Cardiac muscle cell (in vitro differentiated cells and primary cell): ENCODE measurements at places on chromosomes 2 and 18. TPM values are rescaled to one million over a fixed set of nuclear protein-coding genes. Genes with fewer than 3 reads are reported as not detected.

DNA sequence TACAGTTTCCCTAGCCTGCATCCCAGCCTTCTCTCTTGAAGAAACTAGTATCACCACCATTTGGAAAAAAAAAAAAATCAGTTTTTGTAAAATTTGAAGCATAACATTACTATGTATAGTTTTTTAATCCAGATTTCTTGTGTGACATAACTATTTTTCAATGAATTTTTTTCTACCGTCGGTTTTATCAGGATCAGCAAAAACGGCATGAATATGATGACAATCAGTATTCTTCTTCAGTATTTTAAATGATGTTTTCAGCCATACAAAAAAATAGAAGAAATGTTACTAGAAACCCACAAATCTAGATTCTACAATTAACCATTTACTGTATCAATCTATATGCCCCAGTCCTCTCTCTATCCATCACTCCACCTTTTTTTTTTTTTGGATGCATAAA, 103.9 kb downstream of the MGAT5 start:
- peaks cover 5% of the 10 kb centered on the region for H3K36me3 ChIP-seq
- no peak for DNase-seq
- no peaks in the 10 kb centered on the region for H3K27me3 ChIP-seq
- peaks cover 12% of the 10 kb centered on the region for H3K4me1 ChIP-seq
- H3K4me3 ChIP-seq: no peak overlapping the region
- no peak overlapping the region for H3K27ac ChIP-seq

DNA sequence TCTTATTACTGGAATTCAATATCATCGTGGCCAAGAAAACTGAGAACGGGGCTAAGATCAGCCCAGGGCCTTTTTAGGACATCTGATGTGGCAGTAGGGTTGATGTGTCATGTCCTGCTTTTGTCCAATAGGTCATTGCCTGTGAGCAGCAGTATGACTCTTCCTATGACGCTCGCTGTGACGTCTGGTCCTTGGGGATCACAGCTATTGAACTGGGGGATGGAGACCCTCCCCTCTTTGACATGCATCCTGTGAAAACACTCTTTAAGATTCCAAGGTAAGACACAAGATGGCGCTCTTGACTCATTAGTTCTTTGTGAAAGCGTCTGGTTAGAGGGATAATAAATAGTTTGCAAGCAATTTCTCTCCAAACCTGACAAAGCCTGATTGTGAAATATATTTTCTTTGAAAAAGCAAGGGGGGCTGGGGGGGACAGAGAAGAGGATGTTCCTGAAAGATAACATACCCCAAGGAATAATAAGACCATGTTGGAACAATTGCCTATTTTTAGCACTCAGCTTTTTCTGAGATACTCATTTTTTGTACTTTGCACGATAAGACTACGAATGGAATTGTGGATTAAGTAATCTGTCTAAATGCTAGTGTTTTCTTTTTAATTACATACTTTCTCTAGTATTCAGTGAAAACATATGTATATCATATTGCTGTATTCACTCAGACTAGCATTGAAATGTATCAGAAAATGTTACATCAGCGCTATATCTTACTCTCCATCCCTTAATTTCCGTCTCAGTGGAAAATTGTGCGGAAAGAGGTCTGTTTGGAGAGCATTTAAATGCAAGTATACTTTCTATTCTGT, 58.1 kb downstream of the MYO3B start:
- H3K27ac ChIP-seq: no peak overlapping the region
- H3K36me3 ChIP-seq: no peaks in the 10 kb centered on the region
- H3K4me3 ChIP-seq: no peak overlapping the region

- no peak overlapping the region for H3K4me3 ChIP-seq
- H3K4me1 ChIP-seq: no peaks in the 10 kb centered on the region
- no peaks in the 10 kb centered on the region for H3K36me3 ChIP-seq
- H3K27me3 ChIP-seq: no peaks in the 10 kb centered on the region
- no peak for DNase-seq
Measured at GRCh38 chr2:168789776-168790175, 12.7 kb upstream of the NOSTRIN start.

GRCh38 chr2:170214309-170214948, 36.5 kb downstream of the MYO3B start:
- no peak overlapping the region for H3K4me3 ChIP-seq
- DNase-seq: no peak
- H3K36me3 ChIP-seq: no peaks in the 10 kb centered on the region
- no peaks in the 10 kb centered on the region for H3K4me1 ChIP-seq
- no peak overlapping the region for H3K27ac ChIP-seq
- H3K27me3 ChIP-seq: no peaks in the 10 kb centered on the region

- DNase-seq: no peak
- no peaks in the 10 kb centered on the region for H3K27me3 ChIP-seq
- no peak overlapping the region for H3K27ac ChIP-seq
- no peaks in the 10 kb centered on the region for H3K4me1 ChIP-seq
Measured at GRCh38 chr2:82478641-82479040, 1980.4 kb downstream of the SUCLG1 start.

DNA sequence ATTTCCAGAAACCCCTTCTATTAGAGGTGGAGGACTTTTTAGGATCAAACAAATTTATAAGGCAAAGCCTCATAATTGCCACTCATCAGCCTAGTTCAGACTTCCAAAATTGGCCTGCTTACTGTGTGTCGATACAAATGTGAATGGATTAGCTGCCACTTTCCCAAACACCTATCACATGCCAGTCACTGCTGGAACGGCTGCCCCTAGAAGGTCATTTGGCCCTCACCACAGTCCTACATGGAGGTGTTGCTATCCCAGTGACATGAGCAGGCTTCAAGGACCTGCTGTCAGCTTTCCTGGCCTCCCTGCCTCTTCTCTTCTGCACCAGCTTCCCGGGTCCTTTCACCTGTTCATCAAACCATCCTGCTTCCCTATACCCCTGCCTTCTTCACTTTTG, 279.2 kb upstream of the SKOR2 start:
- DNase-seq: no peak
- no peaks in the 10 kb centered on the region for H3K4me1 ChIP-seq
- peaks cover 10% of the 10 kb centered on the region for H3K27me3 ChIP-seq
- H3K4me3 ChIP-seq: no peak overlapping the region

- no peaks in the 10 kb centered on the region for H3K36me3 ChIP-seq
- H3K27ac ChIP-seq: no peak overlapping the region
- DNase-seq: no peak
- H3K27me3 ChIP-seq: no peaks in the 10 kb centered on the region
Measured at GRCh38 chr18:65411061-65411460, 339.8 kb upstream of the CDH7 start.

GRCh38 chr2:158112992-158113391, 11.3 kb downstream of the UPP2 start:
- H3K27me3 ChIP-seq: no peaks in the 10 kb centered on the region
- no peaks in the 10 kb centered on the region for H3K4me1 ChIP-seq
- no peak for DNase-seq
- H3K36me3 ChIP-seq: no peaks in the 10 kb centered on the region
- no peak overlapping the region for H3K27ac ChIP-seq
- H3K4me3 ChIP-seq: no peak overlapping the region

- no peak overlapping the region for H3K4me3 ChIP-seq
- peaks cover 4% of the 10 kb centered on the region for H3K4me1 ChIP-seq
- H3K36me3 ChIP-seq: peaks cover 13% of the 10 kb centered on the region
Measured at GRCh38 chr2:238063414-238064189, 2.8 kb downstream of the SCLY start.

- H3K36me3 ChIP-seq: no peaks in the 10 kb centered on the region
- DNase-seq: no peak
- no peak overlapping the region for H3K4me3 ChIP-seq
- no peak overlapping the region for H3K27ac ChIP-seq
Measured at GRCh38 chr2:156918410-156918809, 339.1 kb upstream of the GALNT5 start.

DNA sequence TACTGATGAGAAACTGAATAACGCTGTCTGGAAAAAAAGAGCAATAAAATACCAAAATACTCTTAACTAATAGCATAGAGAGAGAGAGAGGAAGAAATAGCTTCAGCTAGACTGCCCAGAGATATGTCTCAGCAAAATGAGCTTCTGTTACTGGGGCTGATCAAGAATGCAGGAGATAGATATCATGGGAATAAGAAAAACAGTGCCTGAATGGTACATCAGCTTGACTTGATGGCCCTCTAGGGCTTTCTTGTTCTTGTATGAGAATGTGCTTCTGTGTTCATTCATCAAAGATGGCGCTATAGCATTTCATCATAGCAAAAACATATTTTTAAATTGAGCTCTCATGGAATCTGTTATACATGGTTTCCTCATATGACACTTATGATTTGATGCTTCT, 151.2 kb downstream of the CALCRL start:
- no peak for DNase-seq
- H3K27me3 ChIP-seq: no peaks in the 10 kb centered on the region
- H3K36me3 ChIP-seq: no peaks in the 10 kb centered on the region
- no peaks in the 10 kb centered on the region for H3K4me1 ChIP-seq

GRCh38 chr2:132549935-132550670, 119.9 kb downstream of the LYPD1 start:
- H3K36me3 ChIP-seq: no peaks in the 10 kb centered on the region
- DNase-seq: peak; percentile 50
- H3K4me3 ChIP-seq: no peak overlapping the region
- H3K4me1 ChIP-seq: no peaks in the 10 kb centered on the region
- no peak overlapping the region for H3K27ac ChIP-seq

- peak; percentile 51 for DNase-seq
- no peak overlapping the region for H3K27ac ChIP-seq
- peaks cover 18% of the 10 kb centered on the region for H3K4me1 ChIP-seq
- H3K4me3 ChIP-seq: no peak overlapping the region
Measured at GRCh38 chr2:172484253-172484652, 56.9 kb downstream of the ITGA6 start.

DNA sequence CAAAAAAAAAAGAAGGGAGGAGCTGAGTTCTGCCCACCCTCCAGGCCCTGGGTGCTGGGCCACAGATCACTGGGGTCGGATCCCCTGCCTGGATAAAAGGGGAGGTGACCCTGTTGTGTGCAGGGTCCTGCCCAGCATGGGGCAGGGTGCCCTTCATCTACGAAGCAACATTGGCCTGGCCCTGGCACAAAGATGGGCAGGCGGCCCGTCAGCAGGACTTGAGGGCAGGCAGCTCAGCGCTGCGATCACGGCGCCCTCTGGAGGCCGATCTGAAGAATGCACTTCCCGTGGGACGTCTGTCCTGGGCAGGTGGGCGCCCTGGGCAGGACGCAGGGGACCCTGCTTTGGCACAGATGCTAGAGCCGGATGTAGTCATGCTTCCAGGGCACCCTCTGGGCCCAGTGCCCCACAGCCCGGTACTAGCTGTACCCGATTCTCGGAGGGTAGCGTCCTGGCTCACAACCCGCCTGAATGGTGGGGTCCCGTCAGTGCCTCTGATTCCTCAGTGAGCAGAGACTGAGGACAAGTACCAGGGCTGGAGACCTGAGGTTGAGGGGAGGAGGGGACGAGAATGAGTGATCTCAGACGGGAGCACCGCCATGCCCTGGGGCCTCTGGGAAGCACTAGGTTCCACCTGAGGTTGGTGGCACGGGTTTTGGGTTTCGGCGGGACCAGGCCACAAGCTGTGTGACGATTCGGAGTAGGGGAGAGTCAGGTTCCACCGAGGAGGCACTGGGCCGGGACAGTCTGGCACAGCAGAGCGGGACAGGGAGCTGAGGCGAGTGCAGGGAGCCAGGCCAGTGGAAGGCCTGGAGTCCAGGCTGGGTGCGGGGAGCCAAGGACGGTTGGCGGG, 18.0 kb downstream of the ARID5A start:
- H3K4me3 ChIP-seq: no peak overlapping the region
- no peaks in the 10 kb centered on the region for H3K36me3 ChIP-seq
- H3K27me3 ChIP-seq: no peaks in the 10 kb centered on the region
- no peak overlapping the region for H3K27ac ChIP-seq

- H3K4me3 ChIP-seq: no peak overlapping the region
- DNase-seq: no peak
- peaks cover 4% of the 10 kb centered on the region for H3K27me3 ChIP-seq
- H3K36me3 ChIP-seq: no peaks in the 10 kb centered on the region
Measured at GRCh38 chr2:73685764-73686438, 43.7 kb upstream of the NAT8 start.

GRCh38 chr18:6565815-6566081, 151.0 kb upstream of the L3MBTL4 start:
- H3K4me1 ChIP-seq: peaks cover 7% of the 10 kb centered on the region
- no peak for DNase-seq
- H3K36me3 ChIP-seq: no peaks in the 10 kb centered on the region

DNA sequence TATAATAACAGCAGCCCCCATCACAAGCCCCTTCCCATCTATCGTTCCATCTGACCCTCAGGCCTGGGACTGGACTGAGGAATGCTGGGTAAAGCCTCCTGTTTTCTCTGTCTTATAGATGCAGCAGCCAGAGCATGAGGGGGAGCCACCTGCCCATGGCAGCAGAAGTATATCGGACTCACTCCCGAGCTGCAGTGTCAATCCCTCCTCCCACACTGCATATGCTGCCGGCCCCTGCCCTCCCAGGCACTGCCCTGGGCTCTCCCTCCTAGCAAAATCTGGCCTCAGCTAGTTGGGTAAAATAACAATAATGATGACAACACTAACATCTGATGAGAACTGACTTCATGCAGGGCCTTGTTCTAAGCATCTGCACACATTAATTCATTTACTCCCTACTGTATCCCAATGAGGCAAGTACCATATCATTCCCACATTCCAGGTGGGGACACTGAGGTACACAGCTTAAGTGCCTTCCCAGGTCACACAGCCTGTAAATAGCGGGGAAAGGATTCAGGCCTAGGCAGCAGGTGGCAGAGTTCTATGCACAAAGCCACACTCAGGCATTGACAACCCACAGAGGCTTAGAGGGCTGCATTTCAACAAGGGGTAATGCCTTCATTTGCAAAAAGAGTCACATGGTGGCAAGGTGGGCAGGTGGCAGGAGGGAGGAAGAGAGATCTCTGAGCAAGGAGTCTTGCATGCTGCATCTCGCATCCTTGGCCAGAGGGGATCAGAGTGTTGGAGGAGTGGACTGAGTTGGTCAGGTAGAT, 190.0 kb downstream of the ZBTB7C start:
- H3K27me3 ChIP-seq: no peaks in the 10 kb centered on the region
- no peak overlapping the region for H3K27ac ChIP-seq
- no peak for DNase-seq
- H3K4me1 ChIP-seq: no peaks in the 10 kb centered on the region

GRCh38 chr2:1132328-1132969, 181.8 kb downstream of the SNTG2 start:
- no peak overlapping the region for H3K27ac ChIP-seq
- H3K4me3 ChIP-seq: no peak overlapping the region
- DNase-seq: no peak
- no peaks in the 10 kb centered on the region for H3K36me3 ChIP-seq
- no peaks in the 10 kb centered on the region for H3K27me3 ChIP-seq

GRCh38 chr2:238464389-238464788, 37.7 kb downstream of the ASB1 start:
- H3K27me3 ChIP-seq: no peaks in the 10 kb centered on the region
- no peak for DNase-seq
- H3K4me1 ChIP-seq: no peaks in the 10 kb centered on the region
- no peak overlapping the region for H3K27ac ChIP-seq
- H3K36me3 ChIP-seq: no peaks in the 10 kb centered on the region

- no peaks in the 10 kb centered on the region for H3K36me3 ChIP-seq
- no peak overlapping the region for H3K27ac ChIP-seq
- no peak for DNase-seq
- no peaks in the 10 kb centered on the region for H3K4me1 ChIP-seq
Measured at GRCh38 chr2:43810452-43810851, 28.2 kb downstream of the ABCG5 start.

Gene REV1
- total RNA-seq: 18.8 and 26.9 TPM in 2 replicates

Gene ATP6V1C2
- 0.06 TPM in 1 of 2 replicates, not detected in the other for total RNA-seq

Gene ADD2
- total RNA-seq: 16.0 and 40.0 TPM in 2 replicates

Gene UGT1A6
- not detected in 2 replicates for total RNA-seq

Gene LRRC30
- not detected in 2 replicates for total RNA-seq
